Skeletal muscle cell (primary cell): ENCODE measurements at places on chromosomes 3 and 15.

DNA sequence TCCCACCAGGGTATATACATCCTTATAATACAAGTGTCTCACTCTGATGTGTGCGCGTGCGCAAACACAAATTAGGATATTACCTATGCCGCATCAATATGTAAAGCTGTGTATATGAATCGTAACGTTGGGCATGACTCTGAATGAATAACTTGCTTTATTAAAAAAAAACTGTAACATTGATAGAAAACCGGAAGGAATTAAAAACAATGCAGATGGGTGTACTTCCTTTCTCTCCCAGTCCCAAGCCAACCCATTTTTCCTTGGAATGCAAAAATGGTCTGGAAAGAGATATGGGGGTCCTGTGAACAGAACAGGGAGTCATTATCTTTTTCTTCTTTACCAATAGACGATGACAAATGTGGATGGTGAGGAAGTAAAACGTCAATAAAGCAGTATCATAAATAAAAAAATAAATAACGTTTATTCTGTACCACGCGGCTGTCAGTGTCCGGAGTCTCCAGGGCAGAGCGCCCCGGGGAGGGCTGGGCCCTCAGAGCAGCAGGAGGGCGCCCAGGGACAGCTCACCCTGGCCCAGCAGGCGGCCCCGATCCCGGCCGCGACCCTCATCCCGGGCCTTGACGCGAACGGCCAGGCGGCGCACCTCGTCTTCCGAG lies 1.6 kb downstream of the C2CD4B start:
- DNase-seq: no peak

DNA sequence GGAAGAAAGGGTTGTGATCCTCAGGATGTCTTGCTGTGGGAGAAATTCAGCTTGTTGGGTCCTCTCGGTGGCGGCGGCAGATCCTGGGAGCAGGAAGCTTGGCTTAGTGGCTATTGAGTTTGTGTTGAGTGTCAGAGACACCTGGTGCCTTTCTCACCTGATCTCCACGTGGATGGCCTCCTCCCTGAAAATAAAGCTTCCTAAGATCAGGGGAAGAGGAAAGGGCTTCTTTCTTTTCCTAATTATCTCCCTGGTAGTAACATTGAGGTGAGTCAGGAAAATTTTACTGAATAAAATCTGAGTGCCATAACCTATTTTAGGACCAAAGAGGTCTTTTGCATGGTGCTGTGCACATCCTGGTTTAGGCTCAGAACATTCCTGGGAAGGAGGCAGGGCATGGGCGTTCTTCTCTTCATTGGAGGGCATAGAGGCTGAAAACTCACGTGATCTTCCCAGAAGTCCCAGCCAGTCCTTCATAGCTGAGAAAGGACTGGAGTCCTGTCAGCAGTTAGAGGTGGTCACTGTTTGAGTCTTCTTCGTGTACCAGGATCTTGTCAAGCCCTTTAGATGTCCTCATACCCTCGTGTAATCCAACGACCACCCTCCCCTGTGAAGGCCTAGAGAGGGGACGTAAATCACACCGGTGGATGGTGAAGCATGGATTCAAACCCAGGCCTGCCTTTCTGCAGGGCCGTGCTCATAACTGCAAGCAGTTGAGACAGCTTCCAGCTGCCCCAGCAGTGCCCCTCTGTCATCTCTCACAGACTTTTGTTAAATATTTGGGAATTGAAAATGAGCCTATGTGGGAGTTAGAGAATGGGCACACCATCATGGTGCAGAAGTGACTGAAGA lies 1.1 kb downstream of the CMTM8 start:
- no peak for DNase-seq

DNA sequence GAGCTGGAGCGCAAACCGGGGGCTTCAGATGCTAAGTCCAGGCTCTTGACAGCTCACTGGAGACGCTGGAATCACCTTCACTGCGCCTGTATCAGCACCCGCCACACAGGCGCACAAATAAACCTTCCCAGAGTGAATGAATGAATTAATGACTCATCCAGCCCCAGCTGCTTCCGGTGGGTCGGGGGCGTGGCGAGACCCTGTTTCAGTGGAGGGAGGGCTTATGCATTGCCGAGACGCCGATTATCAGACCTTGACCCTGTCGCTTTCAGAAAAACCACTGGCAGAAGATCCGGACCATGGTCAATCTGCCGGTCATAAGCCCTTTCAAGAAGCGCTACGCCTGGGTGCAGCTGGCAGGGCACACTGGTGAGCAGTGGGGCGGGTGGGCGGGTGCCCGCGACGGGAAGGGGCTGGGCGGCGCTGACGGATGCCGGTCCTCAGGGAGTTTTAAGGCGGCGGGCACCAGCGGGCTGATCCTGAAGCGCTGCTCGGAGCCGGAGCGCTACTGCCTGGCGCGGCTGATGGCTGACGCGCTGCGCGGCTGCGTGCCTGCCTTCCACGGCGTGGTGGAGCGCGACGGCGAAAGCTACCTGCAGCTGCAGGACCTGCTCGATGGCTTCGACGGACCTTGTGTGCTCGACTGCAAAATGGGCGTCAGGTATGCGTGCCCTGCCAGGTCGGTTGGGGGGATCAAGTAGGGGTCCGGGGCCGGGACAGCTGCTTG lies 7.7 kb downstream of the ITPKA start:
- DNase-seq: no peak

GRCh38 chr15:57189466-57189865 lies 186.8 kb upstream of the CGNL1 start:
- no peak for DNase-seq

GRCh38 chr15:37903919-37904625 lies 30.4 kb upstream of the TMCO5A start:
- DNase-seq: no peak

DNA sequence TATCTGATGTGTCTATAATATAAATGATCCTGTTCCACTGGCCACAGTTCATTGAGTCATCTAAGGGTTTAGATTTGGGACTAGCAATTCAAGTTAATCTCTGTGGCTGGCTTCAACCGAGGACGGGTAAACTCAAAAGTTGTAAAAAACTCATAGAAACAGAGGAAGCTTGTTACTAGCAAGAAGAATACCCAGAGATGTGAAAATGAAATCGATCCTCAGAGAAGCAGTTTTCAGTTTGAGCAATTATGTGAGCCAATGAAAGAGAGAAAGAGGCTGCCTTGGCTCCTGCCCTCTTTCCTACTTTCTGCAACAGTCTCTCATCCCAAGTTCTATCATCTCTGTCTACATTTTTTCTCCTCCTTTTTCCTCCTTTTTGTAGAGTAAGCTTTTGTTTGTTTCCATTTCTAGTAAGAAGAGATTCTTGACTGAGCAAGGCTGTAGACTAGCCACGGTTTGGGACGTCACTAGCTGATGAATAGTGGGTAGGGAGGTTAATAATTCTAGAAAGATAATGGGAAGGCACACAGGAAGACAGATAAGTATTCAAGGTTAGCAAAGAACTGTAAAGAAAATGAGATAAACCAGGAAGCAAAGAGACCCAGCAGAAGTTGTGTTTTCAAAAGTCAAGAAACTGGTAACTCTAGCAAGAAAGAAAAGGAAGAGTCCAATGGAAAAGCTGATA lies 298.9 kb upstream of the NR2F2 start:
- no peak for DNase-seq

DNA sequence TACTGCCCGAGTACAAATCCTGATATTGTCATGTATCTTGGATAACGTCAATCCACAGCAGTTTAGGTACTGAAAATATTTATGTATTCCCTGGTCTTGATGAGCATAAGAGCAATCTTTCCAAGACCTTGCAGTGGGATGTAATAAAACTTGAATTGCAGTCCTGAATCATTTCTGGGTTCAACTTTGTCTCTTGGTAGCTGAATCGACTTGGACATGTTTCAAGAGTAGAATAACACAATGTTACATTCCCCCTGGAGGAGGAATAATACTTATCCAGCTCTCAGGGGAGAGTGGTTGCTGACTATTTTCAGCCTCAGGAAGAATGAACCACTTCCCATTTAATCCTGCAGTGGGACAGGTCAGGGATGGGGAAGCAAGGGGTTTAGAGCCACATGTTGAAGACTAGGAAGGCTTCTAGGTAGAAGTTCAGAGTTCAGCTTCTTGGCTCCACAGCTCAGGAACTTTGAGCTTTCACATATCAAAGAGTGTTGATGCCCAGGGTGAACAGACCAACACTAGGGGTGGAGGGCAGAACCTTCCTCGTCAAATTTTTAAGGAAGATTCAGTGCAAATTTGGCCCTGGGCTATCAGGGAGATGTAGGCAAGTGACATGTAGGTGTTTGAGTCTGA lies 43.4 kb upstream of the GPD1L start:
- DNase-seq: no peak

- DNase-seq: no peak
These were observed 1356.7 kb downstream of the SI start for GRCh38 chr3:163721596-163721995.

DNA sequence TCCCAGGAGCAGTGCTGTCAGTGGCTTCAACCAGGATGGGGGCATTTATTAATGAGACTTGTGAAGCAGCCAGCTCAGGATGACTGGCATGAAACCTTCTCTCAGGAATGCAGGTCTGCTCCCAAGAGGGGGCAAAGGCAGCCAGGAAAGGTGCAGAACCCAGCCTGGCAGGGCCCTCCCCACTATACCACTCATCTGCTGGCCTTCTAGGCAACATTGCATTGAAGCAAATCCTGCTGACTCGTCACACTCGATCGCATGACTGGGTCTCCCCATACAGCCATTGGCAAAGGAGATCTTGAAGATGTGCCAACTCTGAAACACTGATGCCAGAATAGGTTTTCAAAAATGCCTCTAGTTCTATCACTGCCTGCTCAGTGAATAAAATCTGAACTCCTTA lies 65.7 kb upstream of the CMTM7 start:
- DNase-seq: no peak

DNA sequence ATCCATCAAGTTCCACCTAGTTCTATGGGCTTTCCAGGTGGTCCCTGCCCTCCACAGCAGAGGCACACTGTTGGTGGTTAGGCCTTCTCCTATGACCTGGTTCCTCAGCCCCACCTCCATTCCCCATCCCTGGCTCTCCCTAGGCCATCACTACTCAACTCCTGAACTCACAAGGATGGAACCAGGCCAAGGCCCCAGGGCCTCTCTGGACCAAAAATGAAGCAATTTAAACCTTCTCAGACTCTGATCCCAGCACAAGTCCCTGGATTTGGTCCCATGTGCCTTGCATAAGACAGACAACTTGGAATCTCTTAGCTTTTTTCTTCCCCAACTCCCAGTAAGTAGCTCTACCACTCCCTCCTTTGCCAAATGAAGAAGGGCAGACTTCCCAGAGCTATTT lies 14.4 kb upstream of the ACAN start:
- no peak for DNase-seq

- no peak for DNase-seq
These were observed 147.7 kb downstream of the VGLL4 start for GRCh38 chr3:11495948-11496557.

GRCh38 chr3:39409514-39410136 lies 3.1 kb downstream of the RPSA start:
- DNase-seq: no peak

DNA sequence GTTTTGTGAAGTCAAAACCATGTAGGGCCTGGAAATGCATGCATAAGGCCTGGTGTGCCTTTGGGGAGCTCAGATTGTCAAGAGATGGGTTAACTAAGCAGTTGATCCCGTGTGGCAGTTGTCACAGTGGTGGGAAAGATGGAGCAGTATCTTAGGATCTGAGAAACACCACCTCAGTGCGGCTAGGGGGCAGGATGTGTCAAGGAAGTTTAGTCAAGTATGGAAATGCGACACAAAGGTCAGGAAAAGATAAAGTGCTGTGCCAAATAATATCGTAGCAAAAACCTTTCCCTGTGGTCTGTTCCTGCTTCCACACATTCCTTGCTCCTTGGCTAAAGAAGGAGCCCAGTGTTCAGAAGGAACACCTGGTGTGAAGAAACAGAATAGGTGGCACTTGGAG lies 396.4 kb downstream of the EDEM1 start:
- DNase-seq: no peak

- DNase-seq: no peak
These were observed 1.4 kb downstream of the MAPK6 start for GRCh38 chr15:52020221-52021085.

- no peak for DNase-seq
These were observed 417.3 kb downstream of the GABRB3 start for GRCh38 chr15:26355472-26356074.

DNA sequence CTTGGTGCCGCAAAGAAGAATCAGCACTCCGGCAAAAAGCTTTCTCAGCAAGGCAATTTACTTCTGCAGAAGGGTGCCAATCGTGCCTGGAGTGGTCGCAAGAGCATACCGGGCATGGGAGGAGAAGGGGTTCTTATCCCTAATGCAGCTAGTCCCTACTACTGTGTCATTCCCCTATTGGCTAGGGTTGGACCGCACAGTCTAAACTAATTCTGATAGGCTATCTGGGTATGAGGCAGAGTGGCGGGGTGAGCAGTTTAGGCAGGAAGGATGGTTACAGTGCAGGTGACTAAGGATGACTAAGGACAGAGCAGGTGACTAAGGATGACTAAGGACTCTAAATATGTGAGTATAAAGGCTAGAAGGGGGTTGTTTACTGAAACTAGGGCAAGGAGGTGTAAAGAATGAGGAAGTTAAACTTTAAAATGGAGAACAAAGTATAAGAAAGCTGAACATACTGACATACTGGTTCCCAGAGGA lies 52.9 kb downstream of the PGBD4 start:
- no peak for DNase-seq

- DNase-seq: no peak
These were observed 334.9 kb upstream of the DPH6 start for GRCh38 chr15:35880896-35881295.

- peak; percentile 84 for DNase-seq
These were observed at the start of gene AMOTL2 for GRCh38 chr3:134374105-134374790. AMOTL2 (minus strand) TSS chr3:134374447; CDS start chr3:134371433, 3,014 bp downstream.

- DNase-seq: no peak
These were observed 199.3 kb upstream of the BCL6 start for GRCh38 chr3:187944390-187945179.

DNA sequence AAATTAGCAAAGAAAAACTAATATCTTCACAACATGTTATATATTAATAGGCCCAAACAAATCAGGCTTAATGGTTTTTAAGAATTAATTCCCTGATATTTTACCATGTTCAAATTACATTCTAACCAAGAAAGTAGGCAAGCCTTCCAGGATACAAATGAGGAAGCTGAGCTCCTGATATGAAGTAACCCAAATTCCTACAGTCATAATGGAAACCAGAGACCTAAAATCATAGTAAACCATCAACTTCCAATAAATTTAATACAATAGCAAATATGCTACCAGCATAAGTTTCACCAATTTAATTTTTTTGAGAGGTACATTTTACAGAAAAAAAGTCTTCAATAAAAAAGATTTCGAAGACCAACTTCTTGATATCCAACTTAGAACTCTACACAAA lies 3.8 kb downstream of the DCBLD2 start:
- DNase-seq: no peak

- no peak for DNase-seq
These were observed 38.6 kb downstream of the TAFA4 start for GRCh38 chr3:68893600-68894239.

DNA sequence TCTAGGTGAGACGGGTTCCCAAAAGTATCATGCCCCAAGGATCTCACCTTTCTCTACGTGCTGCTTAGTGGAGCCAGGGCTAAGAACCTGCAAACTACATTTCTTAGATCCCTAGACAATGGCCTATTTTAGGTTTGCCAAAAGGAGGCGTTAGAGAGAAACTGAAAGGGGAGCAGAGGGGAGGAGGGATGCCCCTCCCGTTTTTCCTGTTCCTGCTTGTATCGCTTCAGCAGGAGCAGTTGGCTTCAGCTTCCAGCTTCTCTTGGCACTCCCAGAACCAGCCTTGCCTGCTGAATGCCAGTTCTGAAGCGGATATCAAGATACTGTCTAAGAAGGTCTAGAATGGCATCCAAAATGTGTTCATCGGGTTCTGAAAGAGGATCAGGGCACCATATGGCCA lies 58.4 kb upstream of the ABHD17C start:
- no peak for DNase-seq

GRCh38 chr3:74642876-74643275 lies 28.4 kb upstream of the CNTN3 start:
- no peak for DNase-seq

- no peak for DNase-seq
These were observed 2.2 kb downstream of the CCDC32 start for GRCh38 chr15:40562691-40563090.
